NCI-H460 (cell line): ENCODE measurements at places on chromosomes 16 and 17.

GRCh38 chr17:282912-283882 is 69.4 kb downstream of the RPH3AL start:
- no peak for DNase-seq

- DNase-seq: peak; percentile 96
These were observed at the start of gene RFWD3 for GRCh38 chr16:74666425-74667254. RFWD3 (minus strand) TSS chr16:74666877; CDS start chr16:74661449, 5,428 bp downstream.

DNA sequence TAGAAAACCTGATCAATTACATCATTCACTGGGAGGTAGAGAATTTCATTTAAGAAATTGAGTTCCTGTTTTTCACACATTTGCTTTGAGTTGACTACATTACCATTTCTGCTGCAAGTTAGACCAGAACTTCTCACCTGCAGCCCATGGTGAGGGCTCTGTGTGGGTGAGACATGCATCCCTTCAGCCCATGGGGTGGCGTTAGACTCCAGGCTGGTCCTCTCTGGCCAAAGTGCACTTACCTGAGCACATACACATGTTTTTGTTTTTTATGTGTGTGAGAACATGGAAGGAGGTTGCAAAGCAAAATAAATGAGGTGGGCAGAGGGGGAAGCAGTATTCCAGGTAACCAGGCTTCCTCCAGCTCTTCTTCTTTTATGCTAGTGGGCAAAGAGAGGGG is 470.2 kb downstream of the PMP22 start:
- no peak for DNase-seq

- DNase-seq: no peak
These were observed 2.0 kb downstream of the P2RX1 start for GRCh38 chr17:3914312-3914670.

DNA sequence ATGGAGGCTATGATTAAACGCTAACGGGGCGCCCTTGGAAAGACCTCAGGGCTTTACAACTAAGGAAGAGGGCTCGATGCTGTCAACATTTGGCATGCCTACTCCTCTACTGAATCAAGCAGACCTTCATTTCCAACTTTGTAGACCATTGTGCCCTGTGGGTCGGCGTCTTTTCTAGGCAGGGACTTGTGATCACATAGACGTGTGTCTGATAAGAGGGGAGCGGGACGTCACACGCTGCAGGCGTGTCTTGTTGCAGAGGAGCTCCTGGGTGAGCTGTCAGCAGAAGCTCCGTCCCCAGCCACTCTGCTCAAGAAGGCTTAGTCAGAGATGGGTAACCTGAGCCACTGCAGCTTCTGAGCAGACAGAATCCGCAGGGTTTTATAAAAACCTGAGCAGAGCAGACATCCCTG is 2.8 kb downstream of the MAPK8IP3 start:
- DNase-seq: no peak

DNA sequence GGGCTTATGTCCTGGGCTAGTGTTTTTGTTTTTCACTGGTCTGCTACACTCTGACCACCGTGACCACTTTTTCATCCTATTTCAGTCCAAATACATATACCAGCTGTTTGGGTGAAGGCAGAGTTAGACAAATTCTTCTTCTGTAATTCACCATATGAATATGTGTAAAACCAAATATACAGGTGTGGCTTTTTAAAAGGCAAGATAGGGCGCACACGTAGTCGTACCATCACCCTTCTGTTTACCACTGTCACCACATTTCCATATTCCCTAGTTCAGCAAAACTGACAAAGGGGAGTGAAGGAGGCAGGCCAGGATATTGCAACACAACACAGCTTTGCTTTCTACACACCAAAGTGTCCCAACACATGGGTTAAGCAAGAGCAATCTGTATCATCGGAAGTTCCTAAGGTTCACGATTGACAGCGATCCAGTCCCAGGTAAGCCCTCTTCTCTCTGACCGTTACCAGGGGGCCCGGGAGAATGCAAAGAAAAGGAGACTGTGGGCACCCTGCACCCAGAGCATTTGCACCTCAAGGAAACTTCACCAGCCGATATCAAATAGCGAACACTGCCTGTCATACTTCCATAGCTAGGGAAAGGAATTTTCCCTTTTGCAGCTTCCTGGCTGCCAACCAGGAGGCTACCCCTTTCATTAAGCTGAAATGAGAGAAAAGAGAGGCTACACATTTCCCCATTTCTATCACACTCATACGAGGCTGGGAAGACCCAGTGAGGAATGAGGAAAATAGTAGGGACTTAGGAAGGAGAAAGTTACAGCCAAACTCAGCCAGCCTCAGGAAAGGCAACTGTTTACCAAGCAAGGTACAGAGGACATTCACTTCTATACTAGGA is 23.1 kb downstream of the CREBBP start:
- DNase-seq: peak; percentile 31

- DNase-seq: no peak
These were observed 7.6 kb upstream of the PGAP6 start for GRCh38 chr16:389352-389751.

DNA sequence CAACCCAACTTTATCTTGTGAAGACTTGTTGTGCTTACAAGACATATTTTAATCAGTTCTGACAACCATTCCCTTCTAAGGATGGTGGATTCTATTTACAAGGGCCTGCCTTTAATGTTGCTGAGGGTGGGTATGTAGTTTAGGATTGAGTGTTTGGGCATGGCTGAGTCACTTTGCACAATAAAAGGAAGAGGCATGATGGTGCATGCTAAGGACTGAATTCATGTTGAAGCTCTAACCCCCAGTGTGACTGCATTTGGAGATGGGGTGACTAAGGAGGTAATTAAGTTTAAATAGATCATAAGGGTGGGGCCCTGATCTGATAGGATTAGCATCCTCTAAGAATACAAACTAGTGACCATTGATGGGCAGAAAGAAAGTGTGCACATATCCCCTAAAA is 196.1 kb upstream of the HS3ST3A1 start:
- no peak for DNase-seq

- DNase-seq: no peak
These were observed 5.6 kb downstream of the MRM3 start for GRCh38 chr17:787641-788221.

DNA sequence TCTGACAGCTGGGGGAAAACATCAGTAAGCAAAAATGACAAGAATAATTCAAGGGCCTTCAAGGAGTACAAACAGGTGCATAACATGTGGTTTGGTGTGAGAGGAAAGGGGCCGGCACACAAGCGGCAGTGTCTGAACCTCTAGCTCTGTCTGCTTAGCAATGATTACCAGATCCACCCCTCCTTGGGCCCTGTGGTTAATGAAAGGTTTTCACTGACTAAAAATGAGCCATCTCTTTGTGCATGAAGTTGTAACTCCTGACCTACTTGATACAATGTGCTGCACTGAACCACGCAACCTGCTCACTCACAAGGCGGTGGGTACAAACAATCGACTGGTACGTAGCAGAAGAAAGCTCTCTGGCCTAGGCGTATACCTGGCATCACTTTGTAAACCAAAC is 15.1 kb downstream of the FAM117A start:
- DNase-seq: no peak

DNA sequence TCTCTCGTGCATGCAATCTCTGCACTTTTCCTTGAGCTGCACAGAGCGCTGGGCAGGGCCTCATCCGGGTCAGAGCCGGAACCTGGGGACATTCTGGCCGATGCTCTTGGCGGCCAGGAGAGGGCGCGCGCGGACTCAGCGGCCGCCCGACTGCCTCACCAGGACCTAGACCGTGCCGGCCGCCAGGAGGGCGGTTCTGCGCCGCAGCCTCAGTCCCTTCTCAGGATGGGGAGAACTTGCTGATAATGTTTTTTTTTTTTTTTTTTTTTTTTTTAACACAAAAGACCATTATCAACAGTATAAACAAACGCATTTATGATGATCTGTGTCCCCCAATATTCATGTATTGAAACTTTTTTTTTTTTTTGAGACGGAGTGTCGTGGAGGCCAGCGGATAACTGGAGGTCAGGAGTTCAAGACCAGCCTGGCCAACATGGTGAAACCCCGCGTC is 8.1 kb upstream of the FLYWCH2 start:
- DNase-seq: peak; percentile 76

DNA sequence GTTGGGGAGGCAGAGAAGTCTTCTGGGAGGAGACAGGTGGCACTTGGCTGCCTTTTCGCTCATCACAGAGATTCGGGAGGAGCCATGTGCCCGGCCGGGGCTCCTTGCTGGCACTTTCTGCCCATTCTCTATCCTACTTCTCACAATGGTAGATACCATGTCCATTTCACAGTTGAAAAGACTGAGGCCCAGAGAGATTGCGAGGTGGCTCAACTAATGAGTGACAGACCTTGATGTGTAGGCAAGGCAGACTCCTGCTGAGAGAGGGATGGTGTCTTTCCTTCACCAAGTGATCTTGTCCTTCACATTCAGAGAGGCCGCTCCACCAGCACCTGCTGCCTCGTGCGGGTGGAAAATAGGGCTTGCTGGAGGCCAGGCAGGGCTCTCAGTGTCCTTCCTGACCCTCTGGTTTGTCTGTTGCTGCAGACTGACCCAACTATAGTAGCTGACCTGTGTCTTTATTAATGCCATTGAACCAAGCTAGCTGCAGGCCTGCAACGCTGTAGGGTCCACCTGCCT is 42.1 kb downstream of the MPRIP start:
- no peak for DNase-seq

DNA sequence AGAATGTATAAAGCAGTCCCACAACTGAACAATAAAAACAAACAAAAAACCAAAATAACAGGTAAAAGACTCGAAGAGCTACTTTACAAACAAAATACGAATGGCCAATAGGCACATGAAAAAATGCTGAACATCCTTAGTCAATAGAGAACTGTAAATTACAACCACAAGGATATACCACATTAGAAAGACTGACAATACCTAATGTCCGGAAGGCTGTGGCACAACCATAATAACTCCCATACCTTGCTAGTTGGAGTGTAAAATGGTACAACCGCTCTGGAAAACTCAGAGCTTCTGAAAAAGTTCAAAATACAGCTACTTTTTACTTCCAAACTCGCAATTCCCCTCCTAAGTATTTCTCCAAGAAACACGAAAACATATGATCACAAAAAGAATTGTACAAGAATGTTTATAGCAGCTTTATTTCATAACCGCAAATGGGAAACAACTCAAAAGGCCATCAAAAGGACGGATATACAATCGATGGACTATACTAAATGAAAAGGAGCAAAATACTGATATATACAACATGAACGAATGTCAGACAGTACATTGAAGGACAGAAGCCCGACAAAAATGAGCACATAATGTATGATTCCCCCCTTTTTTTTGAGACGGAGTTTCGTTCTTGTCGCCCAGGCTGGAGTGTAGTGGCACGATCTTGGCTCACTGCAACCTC is 2.3 kb downstream of the TP53 start:
- no peak for DNase-seq

DNA sequence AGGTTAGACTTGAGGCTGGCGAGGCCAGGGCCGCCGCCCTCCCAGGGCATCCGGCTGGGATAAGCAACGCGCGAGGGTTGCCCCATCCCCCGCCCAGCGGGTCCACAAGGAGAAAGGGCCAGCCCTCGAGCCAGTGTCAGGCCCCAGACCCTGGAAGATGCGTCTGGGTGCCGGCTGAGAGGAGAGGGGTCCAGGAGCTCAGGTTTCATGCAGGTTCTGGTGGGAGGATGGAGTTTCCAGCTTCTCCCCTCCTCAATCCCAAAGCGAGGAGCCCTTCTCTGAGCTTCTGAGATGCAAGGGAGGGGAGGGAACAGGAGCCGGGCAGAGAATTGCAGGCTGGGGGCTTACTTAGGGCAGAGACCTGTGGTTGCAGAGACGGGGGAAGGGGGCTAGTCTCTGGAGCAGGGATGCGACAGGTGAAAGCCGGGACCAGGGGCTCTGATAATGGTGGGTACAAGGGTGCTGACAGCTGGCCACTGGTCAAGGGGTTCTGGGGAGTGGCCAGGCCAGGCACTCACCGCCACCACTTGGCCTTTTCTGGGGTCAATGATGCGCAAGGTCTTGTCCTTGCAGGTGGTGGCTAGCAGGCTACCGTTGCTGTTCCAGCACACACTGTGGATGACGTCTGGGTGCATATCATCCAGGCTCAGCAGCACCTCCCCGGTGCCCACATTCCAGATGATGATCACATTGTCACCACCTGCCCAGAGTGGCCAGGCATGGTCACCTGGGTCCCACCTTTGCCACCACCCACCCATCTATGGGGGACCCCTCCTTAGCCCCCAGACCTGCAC is 4.2 kb downstream of the CORO6 start:
- no peak for DNase-seq

GRCh38 chr16:86193528-86194193 is 294.7 kb downstream of the IRF8 start:
- no peak for DNase-seq

- no peak for DNase-seq
These were observed 619 bp downstream of the NAT9 start for GRCh38 chr17:74775409-74776043.

DNA sequence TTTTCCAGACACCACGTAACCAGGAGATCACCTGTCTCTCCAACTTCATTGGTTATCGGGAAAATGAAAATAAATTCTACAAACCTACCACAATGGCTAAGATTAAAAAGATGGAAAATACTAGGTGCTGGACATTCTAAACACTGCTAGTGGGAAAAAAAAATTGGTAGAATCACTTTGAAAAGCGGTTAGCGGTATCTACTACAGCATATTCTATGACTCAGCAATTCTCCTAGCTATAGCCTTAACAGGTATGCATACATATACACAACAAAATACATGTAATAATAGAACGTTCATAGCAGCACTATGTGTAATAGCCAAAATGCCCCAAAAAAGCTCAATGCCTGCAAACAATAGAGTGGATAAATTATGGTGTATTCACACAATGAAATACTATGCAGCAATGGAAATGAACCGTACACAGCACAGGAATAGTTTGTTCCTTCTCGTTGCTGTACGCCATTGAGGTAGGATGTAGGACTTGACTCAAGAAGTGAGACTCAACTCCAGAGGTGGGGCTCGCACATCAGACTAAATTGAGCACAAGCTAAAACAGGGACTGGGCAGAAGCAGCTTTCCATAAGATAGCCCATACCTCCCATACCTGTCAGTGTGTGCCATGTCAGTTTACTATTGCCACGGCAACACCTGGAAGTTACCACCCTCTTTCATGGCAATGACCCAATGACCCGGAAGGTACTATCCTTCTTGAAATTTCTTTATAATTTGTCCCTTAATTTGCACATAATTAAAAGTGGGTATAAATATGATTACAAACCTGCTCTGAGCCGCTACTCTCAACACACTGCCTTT is 44.8 kb downstream of the RNF157 start:
- no peak for DNase-seq

DNA sequence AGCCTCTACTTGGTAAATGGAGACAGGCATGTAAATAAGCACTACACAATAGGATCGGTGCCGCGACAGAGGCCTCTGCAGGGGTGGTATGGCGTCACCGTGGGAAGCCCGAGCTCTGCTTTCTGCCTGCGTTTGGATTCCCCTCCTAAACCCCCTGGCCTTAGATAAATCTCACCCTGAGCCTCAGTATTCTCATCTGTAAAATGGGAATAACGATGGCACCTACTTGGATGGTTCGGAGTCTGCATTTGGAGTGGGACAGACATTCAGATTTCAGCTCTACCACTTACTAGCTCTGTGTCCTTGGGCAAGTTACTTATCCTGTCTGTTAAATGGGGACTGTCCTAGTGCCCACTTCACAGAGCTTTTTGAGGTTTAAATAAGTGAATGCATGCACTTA is 42.8 kb upstream of the TNRC6A start:
- no peak for DNase-seq

GRCh38 chr17:4594931-4595684 is 10.8 kb downstream of the SMTNL2 start:
- no peak for DNase-seq
